Activated CD4-positive, alpha-beta T cell treated with anti-CD3 and anti-CD28 coated beads, Interleukin-2, amount 50 U/mL, for 16 hours (primary cell): ENCODE measurements at places on chromosomes 1 and 21.

DNA sequence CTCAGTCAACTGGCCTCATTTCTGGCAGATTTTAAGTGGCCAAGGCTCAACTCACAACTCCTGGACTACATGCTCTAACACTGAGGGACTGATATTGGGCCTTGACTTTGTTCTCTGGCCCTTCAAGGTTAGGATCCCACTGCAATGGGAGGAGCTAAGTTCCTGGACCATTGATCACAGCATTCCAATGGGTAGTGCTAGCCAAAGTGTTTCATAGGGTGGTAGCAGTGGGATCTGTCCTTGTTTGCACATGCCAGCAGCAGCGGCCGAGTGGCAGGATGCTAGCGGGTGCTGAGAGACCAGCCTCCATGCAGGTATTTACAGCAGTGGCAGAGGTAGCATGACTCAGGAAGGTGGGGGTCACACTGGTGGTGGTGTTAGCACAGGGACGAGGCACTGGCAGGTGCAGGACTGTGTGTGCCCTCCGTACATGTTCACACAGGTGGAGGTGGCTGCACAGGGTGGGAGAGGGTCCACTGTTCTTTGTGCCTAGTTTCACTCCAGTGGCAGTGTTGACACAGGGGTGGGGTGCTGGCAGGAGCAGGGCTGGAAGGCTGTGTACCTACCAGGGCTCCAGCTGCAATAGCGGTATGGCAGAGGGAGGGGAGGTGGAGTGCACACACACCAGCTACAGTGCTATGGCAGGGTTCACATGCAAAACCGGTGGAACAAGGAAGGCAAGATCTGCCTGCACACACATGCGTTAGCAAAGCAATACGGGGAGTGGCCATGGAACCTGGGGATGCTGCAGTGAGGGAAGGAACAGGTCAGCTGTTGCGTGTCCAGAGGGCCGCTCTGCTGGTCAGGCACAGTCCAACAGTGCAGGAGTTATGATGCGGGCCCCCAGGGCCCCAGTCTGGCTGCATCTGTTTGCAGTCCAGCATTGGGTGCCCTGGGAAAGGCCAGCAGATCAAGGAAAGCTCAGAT is 51.7 kb downstream of the COL24A1 start:
- DNase-seq, result no peak

DNA sequence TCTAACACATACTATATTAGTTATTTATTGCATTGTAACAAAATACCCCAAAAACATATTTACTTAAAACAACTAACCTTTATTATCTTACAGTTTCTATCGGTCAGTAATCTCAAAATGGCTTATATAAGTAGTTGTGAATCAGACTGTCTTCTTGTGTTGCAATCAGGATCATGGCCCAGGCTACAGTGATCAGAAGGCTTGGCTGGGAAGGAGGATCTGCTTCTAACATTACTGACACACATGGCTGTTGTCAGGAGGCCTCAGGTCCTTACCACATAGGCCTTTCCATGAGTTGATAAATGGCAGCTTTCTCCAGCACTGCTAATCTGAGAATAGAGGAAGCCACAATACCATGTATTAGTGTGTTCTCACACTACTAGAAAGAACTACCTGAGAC is 33.7 kb downstream of the CFH start:
- DNase-seq, result no peak

DNA sequence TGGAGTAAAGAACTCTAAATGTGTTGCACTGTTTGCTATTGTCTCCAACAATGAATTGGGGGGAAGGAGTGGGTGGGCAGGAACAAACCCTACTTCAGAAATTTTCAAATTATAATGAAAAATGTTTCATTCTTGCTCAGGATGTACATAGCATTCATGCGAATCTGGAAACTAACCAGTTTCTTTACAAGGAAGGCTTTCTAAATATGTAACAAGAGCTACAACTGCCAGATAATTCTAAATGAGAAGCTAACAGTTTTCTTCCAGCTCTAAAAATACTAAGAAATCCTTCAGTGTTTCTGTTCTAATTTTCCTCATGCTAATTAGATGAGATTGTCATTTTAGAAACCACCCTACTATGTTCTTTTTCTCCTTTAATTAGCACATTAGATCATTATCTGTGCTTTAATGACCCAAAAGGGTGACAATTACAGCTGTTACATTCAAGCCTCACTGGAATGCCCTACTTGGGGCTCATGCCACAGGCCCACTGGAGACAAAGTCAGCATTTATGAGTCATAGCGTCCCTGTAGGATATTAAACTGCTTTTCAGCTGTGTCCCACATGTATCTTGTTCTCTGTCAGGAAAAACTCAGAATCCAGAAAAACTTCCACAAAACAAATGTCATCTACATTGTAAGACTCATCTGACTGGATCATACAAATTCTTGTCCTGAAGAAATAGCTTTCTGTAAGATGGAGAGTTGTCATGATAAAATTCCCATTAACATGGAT is 804.6 kb upstream of the CXADR start:
- no peak for DNase-seq

DNA sequence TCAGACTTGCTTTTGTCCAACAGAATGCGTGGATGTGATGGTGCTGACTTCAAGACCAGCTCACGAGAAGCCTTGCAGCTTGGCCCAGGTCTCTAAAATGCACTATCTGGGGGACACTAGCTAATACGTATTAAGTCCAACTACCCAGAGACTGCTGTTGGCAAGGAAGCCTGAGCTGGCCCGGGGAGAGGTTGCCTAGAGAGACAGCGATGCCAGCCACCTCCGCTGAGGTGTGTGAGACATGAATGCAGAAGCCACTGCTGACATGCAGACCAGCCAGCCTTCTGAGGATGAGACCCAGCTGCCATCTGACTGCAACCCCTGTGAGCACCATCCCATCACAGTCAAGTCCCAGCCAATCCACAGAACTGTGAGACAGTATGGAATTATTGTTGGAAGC is 32.5 kb downstream of the THAP3 start:
- no peak for DNase-seq

DNA sequence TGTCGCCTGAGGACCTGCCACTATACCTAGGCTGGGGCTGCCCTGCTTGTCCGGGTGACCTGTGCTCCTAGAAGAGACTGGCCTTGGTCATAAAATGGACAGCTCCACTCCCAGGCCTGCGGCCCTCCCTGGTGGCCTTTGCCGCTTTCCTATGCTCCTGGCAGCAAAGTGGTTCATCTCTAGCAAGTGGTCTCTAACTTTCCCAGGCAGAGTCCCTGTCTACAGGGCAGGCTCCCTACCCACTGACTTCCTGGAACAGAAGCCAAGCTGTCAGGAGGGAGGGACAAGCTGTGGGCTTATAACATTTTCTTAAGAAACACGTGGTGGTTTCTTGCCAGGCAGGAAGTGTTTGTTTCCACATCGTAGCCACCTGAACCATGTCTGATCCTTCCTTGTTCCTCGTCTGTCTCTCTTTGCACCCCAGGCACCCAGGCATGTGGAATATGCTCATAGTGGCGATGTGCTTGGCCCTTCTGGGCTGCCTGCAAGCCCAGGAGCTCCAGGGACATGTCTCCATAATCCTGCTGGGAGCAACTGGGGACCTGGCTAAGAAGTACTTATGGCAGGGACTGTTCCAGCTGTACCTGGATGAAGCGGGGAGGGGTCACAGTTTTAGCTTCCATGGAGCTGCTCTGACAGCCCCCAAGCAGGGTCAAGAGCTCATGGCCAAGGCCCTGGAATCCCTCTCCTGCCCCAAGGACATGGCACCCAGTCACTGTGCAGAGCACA is 10.1 kb downstream of the H6PD start:
- no peak for DNase-seq
